ENCODE measurements at places on chromosomes 2 and 18. TPM values are rescaled to one million over a fixed set of nuclear protein-coding genes. Genes with fewer than 3 reads are reported as not detected.

- DNase-seq: no peak
Measured at GRCh38 chr18:80184243-80184772, 63.0 kb downstream of the PARD6G start.

The RPL31 gene
- 1,087 TPM for total RNA-seq

DNA sequence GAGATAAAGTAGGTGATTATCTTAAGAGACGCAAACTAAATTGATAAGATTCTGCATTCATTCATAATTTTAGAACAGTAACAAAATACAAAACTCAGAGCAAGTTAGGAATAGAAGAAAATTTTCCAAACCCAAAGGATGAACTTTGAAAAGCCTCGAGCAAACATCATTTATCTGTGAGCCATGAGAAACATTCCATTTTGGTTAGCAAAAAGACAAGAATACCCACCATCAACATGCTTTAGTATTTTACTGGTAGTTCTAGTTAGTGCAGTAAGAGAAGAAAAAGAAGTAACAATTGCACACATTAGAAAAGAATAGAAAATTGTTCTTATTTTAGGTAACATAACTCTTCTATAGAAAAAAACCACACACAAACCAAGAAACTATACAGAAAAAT lies 291.3 kb upstream of the TCF4 start:
- DNase-seq: no peak

The DNAJC5G gene
- total RNA-seq: 1.0 TPM

- DNase-seq: no peak
Measured at GRCh38 chr2:40430776-40431599, 20.9 kb downstream of the SLC8A1 start.

- DNase-seq: no peak
Measured at GRCh38 chr18:10361660-10362059, 92.8 kb upstream of the APCDD1 start.

- no peak for DNase-seq
Measured at GRCh38 chr18:44834867-44835469, 154.3 kb downstream of the SETBP1 start.

The CFAP210 gene
- not detected for total RNA-seq

- no peak for DNase-seq
Measured at GRCh38 chr2:64643838-64644457, 9.8 kb downstream of the SERTAD2 start.

- DNase-seq: no peak
Measured at GRCh38 chr18:45627204-45627526, 11.9 kb downstream of the SLC14A2 start.

DNA sequence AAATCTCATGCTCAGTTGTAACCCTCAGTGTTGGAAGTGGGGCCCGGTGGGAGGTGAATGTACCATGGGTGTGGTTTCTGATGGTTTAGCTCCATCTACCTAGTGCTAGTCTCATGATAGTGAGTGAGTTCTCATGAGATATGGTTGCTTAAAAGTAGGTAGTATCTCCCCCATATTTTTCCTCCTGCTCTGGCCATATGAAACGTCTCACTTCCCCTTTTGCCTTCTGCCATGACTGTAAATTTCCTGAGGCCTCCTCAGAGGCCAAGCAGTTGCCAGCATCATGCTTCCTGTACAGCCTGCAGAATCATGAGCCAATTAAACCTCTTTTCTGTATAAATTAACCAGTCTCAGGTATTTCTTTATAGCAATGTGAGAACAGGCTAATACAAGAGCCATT lies 62.8 kb upstream of the RNF152 start:
- no peak for DNase-seq

The ZNG1B gene
- 23.0 TPM for total RNA-seq

The FAM110C gene
- 1.3 TPM for total RNA-seq
